ENCODE measurements at places on chromosomes 6 and 20. TPM values are rescaled to one million over a fixed set of nuclear protein-coding genes. Genes with fewer than 3 reads are reported as not detected.

GRCh38 chr20:57664924-57665588 is 44.8 kb downstream of the PMEPA1 start:
- no peaks in the 10 kb centered on the region for H3K36me3 ChIP-seq
- H3K4me1 ChIP-seq = no peaks in the 10 kb centered on the region

DNA sequence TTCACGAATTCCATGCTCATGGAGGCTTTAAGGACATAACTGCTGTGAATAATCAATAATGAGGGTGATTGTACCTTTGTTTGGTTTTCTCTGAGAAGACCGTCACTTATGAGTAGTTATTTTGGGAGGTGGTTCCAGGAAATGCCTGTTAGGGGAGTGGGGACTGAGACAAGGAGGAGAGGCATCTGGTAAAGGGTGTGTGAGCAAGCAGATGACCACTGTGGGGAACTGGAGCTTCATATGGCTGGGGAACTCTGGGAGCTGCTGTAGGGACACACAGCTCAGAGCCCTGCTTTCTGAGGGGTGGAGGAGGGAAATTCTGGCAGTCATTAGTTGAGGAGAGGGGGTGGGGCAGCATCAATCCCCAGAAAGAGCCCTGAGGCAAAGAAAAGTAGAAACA is 71.3 kb upstream of the TINAG start:
- H3K27me3 ChIP-seq = no peaks in the 10 kb centered on the region
- no peaks in the 10 kb centered on the region for H3K36me3 ChIP-seq
- H3K27ac ChIP-seq = no peak overlapping the region
- DNase-seq = no peak

DNA sequence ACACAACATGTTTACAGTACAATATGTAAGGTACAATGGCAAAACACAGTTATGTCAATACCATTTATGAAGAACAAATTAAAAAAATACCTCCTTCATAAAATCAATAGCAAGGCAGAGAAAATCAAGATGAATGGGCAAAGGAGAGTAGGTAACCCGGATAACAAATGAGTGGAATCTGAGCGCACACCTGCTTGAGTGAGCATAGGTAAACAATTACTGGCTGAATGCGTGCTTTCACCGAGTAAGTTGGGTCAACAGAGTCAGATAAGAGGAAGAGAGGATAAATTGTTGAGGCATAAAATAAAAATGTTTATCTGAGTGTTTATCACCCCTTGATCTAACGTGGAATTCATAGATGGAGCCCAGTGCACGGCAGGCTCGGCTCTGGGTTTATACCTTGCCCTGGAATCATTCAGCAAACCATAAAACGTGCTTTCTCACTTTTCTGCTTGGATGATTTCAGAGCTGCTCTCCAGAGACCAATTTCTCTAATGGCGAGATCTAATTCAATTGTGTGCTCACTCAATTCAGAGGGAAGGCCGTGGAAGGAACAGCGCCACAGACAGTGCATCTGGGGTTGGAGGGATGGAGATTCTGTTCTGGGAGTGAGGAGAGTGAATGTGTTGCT is 224.8 kb upstream of the MAP3K7 start:
- DNase-seq = no peak
- no peaks in the 10 kb centered on the region for H3K36me3 ChIP-seq
- no peak overlapping the region for H3K4me3 ChIP-seq
- no peaks in the 10 kb centered on the region for H3K4me1 ChIP-seq
- no peak overlapping the region for H3K27ac ChIP-seq

DNA sequence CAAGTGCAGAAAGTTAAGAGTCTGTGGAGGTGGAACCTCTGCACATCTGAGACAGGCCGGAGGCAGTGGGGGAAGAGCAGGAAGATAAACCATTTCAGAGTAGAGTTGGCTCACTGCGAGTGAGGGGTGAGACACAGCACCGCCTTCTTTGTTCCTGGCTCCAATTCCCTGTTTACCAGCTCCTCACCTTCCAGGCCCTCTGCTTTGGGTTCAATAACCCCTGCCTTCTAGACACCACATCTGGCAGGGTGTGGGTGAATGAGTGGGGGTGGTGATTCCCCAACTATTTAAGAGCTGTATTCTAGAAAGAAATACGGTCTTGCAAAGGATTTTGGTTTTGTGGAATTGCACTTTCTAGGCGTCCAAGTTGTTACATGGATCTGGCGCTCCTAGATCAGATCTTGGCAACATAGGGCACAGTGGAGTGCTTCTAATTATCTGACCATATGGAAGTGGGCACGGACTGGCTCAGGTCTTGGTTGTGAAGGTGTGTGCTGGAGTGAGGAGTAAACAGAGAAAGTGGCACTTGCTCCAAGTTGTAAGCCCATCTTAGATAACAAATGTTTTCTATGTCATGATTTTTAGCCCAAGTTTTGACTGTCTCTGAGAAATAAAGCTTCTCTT is 141.6 kb upstream of the NRN1 start:
- H3K36me3 ChIP-seq = no peaks in the 10 kb centered on the region
- H3K27ac ChIP-seq = no peak overlapping the region
- no peaks in the 10 kb centered on the region for H3K4me1 ChIP-seq
- DNase-seq = no peak
- H3K4me3 ChIP-seq = no peak overlapping the region

DNA sequence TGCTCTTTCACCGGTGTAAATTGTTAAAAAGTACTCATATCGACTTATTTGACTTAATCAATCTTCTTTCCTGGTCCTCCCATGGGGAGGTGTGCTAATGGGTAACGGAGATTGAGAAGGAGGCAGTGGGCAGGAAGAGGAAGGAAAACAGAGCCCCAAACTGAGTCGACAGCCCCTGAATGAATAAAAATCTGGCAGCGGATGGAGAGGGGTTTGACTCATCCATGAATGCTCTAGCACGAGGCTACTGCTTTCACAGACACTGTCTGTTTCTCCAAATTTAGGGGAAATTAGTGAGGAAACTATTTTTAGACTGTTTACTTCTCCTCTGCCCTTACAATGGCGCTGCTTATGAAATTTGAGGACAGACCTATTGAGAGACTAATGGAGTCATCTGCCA is 142.2 kb upstream of the ATXN1 start:
- peaks cover 3% of the 10 kb centered on the region for H3K4me1 ChIP-seq
- no peaks in the 10 kb centered on the region for H3K27me3 ChIP-seq
- H3K27ac ChIP-seq = no peak overlapping the region
- H3K36me3 ChIP-seq = no peaks in the 10 kb centered on the region
- no peak overlapping the region for H3K4me3 ChIP-seq

- H3K4me1 ChIP-seq = peaks cover 26% of the 10 kb centered on the region
- no peak overlapping the region for H3K4me3 ChIP-seq
- no peaks in the 10 kb centered on the region for H3K27me3 ChIP-seq
- no peak for DNase-seq
- H3K27ac ChIP-seq = peak overlapping the region; percentile 75
- no peaks in the 10 kb centered on the region for H3K36me3 ChIP-seq
These were observed 85.4 kb downstream of the PLCG1 start for GRCh38 chr20:41222703-41223102.

GJA10 gene
- total RNA-seq = not detected

PAK5 gene
- 0.36 TPM for total RNA-seq

TM9SF4 gene
- total RNA-seq = 21.0 TPM

NNAT gene
- 125 TPM for total RNA-seq

TGM2 gene
- total RNA-seq = 14.8 TPM

HCRTR2 gene
- not detected for total RNA-seq

STX11 gene
- 4.3 TPM for total RNA-seq
